ENCODE measurements at places on chromosomes 2 and 18. TPM values are rescaled to one million over a fixed set of nuclear protein-coding genes. Genes with fewer than 3 reads are reported as not detected.

GRCh38 chr2:240183006-240183874 lies 42.8 kb upstream of the OTOS start:
- no peak for DNase-seq

DNA sequence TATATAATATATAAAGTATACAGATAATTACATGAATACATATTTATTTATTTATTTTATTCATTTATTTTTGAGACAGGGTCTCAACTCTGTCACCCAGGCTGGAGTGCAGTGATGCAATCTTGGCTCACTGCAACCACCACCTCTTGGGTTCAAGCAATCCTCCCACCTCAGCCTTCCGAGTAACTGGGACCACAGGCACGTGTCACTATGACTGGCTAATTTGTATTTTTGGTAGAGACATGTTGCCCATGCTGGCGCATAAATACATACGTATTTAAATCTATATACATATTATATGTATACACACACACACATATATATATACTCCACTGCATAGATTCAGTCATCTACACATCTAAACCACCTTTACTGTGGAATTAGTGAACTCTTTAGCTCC lies 20.6 kb upstream of the NDUFV2 start:
- DNase-seq, result peak; percentile 84

DNA sequence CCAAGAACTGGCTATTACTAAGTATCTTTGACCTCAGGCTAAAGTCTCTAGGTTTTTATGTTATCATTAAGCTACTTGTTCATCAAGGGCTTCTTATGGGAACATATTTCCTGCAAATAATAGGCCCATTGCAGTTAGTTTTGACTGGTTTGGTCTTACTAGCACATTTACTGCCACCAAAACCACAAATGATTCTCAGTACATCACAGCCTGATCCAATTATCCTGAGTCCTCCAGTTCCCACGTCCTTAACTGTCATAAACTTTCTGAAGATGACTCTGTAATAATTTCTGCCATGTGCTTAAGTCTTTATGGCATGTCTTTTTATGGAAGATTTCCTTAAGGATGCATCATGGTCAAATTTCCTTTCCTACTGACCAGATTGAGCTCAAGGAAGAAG lies 123.3 kb upstream of the TANK start:
- no peak for DNase-seq

DNA sequence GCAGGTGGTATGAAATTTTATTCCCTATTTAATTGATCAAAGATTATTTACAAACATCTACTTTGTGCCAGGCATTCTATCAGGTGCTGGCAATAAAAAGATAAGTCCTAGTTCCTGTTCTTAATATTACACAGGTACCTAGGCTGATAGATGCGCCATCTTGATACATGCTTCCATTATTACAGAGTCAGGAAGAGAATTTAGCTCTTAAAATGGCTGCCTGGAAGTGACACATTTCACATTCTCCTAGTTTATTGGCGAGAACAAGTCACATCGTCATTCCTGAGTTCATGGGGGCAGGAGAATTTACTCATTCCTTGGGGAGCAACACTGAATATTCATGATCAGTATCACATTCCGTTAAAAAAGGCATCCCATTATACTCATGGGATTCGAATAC lies 1.1 kb upstream of the DARS1 start:
- no peak for DNase-seq

GRCh38 chr2:99470957-99471356 lies 18.9 kb downstream of the REV1 start:
- no peak for DNase-seq

DNA sequence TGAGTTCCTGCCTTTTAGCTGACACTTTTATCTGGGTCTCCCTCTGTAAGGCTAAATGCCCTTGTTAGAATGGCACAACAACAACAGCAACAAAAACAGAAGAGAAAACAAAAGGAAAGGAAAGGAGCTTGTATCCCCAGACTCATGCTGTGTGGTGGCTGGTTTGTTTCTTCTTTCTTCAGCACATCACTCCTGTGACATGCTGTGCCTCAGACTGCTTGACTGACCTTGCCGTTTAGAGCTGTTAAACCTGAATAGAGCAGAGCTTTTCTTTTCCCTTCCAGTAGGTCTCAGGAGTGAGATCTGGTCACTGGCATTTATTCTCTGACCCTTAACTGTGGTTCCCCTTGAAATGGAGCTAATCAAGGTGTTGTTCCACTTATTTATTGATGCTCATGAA lies 18.9 kb downstream of the GALNT13 start:
- DNase-seq, result no peak

DNA sequence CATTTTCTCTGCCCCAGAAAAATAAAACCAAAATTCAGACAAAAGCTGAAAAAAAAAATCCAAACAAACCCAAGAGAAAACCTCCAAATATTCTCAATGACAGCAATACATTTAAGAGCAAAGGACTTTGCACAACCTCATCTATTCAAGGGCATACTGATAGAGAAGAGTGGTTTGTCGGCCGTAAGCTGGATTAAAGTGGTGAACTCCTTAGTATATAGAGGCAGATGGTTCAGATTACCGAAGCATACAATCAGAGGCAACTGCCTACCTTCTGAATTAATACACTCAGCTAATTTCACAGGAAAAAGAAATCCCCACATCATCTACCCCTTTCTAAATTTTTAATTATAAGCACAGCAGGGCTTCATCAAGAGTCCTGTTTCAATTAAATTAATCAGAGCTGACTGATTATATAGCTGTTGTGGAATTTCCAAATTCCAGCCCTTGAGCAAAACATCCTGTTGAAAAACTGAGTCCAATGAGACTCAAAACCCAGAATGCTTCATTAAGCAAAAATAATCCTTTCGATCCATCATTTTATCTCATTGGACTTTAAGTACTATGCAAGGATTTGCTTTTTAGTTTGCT lies at the start of gene CPLX4:
TSS of gene CPLX4 (minus strand) at position 190 of the 591 bp plus-strand sequence. CDS start at position 3, 187 bp downstream.
- no peak for DNase-seq

GRCh38 chr2:128311755-128312341 lies 6.8 kb downstream of the HS6ST1 start:
- peak; percentile 5 for DNase-seq

- no peak for DNase-seq
Observed at GRCh38 chr2:218275371-218276072, 5.2 kb downstream of the PNKD start.

- DNase-seq, result no peak
Observed at GRCh38 chr2:88537640-88538039, 85.1 kb upstream of the FOXI3 start.

DNA sequence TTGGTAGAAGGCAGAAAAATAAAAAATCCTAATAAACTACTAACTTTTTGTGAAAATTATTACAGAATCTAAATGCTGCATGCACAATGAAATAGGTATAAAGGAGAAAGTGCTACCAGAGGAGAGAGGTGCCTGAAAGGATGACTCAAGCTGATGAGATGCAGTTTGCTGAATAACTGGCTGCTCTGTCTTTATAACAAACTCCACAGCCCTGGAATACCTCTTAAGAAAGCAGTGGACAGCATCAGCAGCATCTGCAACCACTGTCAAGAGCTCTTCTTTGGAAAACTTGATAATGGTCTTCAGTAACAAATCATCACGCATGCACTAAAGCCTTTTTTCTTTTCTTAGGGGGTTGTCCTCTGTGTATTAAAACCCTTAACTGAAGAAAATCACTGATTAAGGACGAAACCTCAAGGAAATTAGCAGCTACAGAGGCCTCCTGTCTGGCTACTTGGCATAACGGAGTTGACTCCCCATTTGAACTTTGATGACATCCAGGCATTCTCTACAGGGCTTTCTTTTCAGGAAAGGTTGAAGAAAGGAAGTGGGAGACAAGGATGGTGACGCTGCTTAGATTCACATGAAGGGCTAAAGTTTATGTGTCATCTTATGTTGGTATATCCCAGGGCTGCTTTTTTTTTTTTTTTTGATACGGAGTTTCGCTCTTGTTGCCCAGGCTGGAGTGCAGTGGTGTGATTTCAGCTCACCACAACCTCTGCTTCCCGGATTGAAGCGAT lies 28.8 kb downstream of the WDFY1 start:
- DNase-seq, result no peak

- no peak for DNase-seq
Observed at GRCh38 chr2:159206736-159207380, 79.6 kb downstream of the WDSUB1 start.

GRCh38 chr18:49610022-49610445 lies 48.2 kb downstream of the LIPG start:
- no peak for DNase-seq

- no peak for DNase-seq
Observed at GRCh38 chr2:151947813-151948165, 119.6 kb upstream of the ARL5A start.

GRCh38 chr2:180583441-180584140 lies 396.8 kb upstream of the UBE2E3 start:
- DNase-seq, result no peak

GRCh38 chr2:209663139-209663538 lies 108.5 kb upstream of the UNC80 start:
- DNase-seq, result no peak

- DNase-seq, result no peak
Observed at GRCh38 chr18:45340884-45341283, 274.4 kb upstream of the SLC14A2 start.

DNA sequence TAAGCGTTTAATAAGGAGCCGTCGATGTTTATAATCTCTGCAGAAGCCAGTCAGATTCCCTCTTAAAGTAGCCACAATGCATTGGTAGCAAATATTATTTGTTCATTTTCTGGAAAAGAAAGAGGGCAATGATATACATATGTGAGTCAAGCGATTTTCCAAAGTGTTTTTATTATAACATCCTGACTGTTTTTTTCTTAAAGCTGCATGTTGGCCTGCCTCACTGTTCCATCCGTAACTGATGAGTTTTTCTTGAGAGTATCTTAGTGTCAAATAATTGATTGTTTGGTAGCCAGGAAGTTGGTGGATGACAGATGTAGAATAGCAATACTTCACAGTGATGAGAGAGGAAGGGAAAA lies 3.7 kb downstream of the TSHZ1 start:
- DNase-seq, result no peak

DNA sequence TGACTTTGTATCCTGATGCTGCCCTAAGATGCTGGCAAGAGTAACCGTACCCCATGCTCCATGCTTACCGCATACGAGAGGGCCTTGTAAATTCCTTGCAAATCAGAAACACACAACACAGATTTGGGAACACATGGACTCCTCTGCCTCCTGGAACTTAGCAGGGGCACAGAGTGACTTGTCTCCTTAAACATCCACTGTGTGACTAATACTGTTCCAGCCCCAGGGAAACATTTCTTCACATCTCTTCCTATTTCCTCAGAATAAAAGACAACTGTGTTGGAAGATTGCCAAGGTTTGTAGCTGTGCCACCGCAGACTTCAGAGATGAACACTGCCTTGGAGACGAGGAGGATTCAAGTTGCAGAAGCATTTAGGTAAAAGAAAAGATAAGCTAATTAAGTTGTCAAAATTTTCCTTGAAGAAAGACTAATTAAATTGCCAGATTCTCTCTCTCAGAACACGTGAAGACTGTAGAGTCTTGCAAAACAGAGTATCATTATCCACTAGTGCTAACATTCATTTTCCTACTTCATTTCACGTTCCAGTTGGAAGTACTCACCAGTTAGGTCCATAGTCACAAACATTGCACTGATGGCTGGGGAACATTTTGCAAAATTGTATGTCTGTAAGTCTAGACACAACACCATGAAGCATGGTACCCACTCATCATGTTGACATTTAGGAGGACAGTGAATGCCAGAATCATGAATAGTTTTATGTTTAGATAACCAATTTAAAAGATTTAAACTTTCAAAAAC lies 188.8 kb downstream of the TSN start:
- no peak for DNase-seq

DNA sequence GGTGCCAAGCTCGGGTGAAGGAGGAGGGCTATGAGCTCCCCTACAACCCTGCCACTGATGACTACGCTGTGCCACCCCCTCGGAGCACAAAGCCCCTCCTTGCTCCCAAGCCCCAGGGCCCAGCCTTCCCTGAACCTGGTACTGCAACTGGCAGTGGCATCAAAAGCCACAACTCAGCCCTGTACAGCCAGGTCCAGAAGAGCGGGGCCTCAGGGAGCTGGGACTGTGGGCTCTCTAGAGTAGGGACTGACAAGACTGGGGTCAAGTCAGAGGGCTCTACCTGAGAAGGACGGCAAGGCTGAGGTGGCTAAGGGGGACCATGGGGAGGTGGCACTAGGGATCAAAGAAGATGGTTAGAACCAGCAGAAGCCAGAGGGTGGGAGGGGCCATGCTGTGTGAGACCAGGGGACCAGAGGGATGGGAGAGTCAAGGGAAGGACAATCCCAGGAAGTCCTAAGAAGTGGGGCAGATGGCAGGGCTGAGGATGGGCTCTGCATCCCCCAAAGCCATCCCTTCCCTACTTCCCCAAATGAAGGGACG lies 2.4 kb downstream of the DOK1 start:
- DNase-seq, result no peak

GRCh38 chr2:195898505-195899191 lies 170.0 kb downstream of the DNAH7 start:
- no peak for DNase-seq

- no peak for DNase-seq
Observed at GRCh38 chr18:23380817-23381216, 72.3 kb upstream of the RIOK3 start.

DNA sequence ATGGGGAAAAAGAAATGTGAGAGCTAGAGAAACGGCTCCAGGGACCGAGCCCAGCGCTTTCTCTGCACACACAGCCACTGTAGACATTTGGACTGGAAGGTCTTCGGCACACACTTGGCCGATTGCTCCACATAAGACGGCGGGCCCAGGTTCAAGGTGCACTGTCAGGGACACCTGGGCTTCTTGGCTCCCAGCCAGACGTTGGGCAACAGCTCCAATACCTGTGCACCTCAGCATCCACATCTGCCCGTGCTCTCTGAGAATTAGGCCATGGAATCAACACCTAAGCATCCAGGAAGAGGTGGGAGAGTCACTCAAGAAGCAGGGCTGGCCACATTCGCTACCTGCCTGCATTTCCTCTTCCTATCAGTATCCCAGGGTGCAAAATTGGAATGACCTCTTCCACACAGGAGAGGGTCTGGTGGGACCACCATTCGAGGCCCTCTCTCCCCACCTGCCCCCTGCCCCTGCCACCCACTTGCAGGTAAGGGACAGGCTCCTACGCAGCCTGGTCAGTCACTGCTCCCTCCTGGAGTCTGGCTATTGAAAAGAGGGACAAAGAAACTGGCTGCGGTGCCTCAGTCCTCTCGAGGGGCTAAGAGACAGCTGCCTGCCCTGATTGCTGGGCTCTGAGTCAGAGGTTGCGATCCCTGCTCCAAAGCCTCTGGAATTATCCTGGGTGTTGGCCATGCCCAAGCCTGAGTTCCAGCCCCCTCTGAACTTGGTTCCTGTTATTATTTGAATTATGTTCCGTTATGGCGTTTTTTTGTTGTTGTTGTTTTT lies 40.1 kb upstream of the TAF1B start:
- DNase-seq, result no peak

Gene RESP18
- total RNA-seq, result not detected

Gene CROCC2
- total RNA-seq, result not detected

Gene CNRIP1
- not detected for total RNA-seq

Gene NAPG
- total RNA-seq, result 32.7 TPM

Gene ACVR2A
- total RNA-seq, result 3.5 TPM

Gene G6PC2
- total RNA-seq, result not detected

Gene DSEL
- total RNA-seq, result 0.12 TPM

Gene ACMSD
- not detected for total RNA-seq

Gene CDK15
- not detected for total RNA-seq

Gene NTSR2
- not detected for total RNA-seq

Gene SERPINB10
- not detected for total RNA-seq

Gene ADD2
- total RNA-seq, result 5.6 TPM

Measured in activated CD4-positive, alpha-beta memory T cell treated with anti-CD3 and anti-CD28 coated beads for 36 hours (primary cell).